ENCODE measurements at places on chromosomes 5 and 9. TPM values are rescaled to one million over a fixed set of nuclear protein-coding genes. Genes with fewer than 3 reads are reported as not detected.

GRCh38 chr5:31427013-31427723, 104.7 kb downstream of the DROSHA start:
- no peak for DNase-seq

Gene NOTCH1
- total RNA-seq: 39.2 TPM

- peak; percentile 95 for DNase-seq
Observed at GRCh38 chr5:135141303-135142268, 107.6 kb upstream of the PITX1 start.

DNA sequence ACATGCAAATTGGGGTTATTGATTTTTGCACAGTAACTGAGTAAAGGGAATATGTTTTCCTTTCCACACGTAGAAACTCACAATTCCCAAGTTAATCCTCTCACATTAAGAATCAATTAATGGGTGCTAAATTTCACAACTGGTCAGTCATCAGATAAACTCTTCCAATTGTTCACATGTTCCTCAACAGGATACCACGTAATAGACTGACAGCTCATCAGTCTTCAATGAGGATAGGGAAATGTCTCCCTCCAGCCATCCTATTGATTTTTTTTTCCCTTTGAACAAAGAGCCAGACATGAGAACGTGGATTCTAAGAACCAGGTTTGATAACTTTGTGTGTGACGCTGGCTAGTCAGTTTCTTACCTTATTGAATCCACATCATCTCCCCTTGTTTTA, 768 bp upstream of the CER1 start:
- DNase-seq: no peak

DNA sequence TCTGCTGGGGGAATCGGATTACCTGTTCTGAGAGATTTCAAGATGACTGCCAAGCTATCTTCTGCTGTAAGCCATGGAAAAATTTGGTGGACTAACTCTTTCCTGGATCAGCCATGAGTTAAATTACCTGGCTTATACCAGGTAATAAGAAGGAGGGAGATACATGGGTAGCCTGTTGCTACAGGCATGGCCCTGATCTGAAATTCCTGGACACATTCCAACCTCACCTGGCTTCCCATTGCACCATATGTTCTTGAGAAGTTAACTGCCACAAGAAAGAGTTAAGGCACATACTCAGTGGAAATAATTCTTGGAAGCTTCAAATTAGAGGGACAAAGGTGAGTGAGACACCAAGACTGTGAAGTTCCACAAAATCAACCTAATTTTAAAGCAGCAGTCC, 371.3 kb downstream of the ACTL7B start:
- DNase-seq: no peak

GRCh38 chr9:132671620-132672412, 1.6 kb downstream of the GTF3C4 start:
- no peak for DNase-seq

DNA sequence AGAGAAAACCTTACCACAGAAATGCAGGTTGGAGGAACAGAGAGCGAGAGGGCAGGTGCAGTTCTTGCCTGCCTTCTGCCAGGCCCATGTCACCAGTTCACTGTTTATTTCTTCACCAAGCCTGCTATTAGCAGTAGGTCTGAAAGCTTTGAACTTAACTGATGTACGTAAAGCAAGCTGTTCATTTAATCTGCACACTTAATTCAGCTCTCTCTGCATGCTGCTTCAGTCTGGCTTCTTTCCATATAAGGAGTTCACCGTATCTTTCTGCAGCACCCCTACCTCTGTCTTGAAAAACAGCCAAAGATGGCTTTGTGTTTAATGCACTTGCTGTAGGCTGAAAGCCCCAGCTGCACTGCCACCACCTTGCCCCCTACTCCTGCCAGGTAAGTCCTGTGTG, 205.1 kb downstream of the RAB3C start:
- no peak for DNase-seq

Gene OMD
- not detected for total RNA-seq

DNA sequence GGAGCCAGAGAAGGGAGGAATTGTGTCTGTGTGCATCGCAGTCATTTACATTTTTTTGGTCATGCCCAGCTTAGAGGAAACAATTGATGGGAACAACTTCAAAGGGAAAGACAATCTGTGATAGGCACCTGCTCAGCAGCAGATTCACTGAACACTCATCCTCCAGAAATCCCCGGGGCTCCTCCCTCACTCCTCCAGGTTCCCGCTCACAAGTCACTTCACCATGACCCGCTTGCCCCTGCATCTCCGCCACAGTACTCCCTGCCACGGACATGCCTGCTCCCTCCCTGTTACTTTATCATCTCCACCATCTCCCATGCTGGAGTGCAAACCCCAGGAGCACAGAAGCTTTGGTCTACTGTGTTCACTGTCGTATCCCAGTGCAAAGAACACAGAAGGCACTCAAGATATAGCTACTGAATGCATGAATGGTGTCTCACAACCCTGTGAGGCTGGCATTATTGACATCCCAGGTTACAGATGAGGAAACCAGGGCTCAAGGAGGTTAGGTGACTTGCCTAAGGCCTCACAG, 16.2 kb downstream of the LHX6 start:
- no peak for DNase-seq

Gene ADAMTSL1
- total RNA-seq: not detected

Gene SPATA31E1
- total RNA-seq: not detected

- DNase-seq: no peak
Observed at GRCh38 chr9:78698371-78698770, 401.4 kb downstream of the PSAT1 start.

Gene ZNF367
- total RNA-seq: 12.6 TPM

DNA sequence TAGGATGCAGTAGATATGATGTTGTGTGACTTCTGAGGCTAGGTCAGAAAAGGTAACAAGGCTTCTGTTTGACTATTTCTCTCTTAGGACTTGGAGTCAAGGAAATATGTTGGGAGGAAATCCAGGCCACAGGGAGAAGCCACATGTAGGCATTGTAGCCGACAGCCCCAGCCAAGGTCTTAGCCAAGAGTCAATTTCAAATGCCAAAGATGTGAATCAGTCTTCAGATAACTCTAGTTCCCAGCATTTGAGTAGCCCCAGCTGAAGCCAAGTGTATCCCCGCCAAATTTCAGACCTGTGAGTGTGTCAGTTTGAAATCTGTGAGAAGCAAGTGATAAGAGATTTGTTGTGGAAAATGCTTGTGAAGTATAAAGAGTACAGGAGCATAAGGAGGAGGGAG, 38.1 kb upstream of the ISL1 start:
- DNase-seq: no peak

GRCh38 chr5:168656633-168657032, 77.5 kb upstream of the PANK3 start:
- no peak for DNase-seq

- no peak for DNase-seq
Observed at GRCh38 chr5:129078247-129078646, 16.3 kb upstream of the ISOC1 start.

- DNase-seq: no peak
Observed at GRCh38 chr9:19379697-19380046, 364 bp downstream of the RPS6 start.

Gene HRH2
- total RNA-seq: not detected

Gene TLE1
- 80.9 TPM for total RNA-seq

DNA sequence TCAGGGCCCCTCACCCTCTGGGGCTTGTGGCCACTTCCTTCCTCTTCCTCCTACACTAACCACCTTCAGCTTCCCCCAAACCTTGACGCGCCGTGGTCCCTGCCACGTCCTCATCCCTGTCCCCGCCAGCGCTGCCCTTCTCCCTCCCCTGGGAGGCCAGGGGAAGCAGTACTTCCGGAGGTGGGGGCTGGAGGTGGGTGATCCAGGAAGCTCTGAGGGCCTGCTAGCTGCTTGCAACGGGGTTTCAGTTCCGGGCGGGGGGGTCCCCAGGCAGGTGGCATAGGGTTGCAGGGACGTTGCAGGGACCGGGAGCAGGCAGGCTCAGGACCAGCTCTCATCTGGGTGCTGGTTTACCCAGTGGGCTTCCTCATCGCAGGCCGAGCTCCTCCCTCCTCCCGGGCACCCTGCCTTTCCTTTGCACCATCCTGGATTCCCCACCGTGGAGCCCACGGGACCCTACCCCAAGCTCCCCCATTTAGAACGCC, 70.0 kb downstream of the RXRA start:
- DNase-seq: no peak

DNA sequence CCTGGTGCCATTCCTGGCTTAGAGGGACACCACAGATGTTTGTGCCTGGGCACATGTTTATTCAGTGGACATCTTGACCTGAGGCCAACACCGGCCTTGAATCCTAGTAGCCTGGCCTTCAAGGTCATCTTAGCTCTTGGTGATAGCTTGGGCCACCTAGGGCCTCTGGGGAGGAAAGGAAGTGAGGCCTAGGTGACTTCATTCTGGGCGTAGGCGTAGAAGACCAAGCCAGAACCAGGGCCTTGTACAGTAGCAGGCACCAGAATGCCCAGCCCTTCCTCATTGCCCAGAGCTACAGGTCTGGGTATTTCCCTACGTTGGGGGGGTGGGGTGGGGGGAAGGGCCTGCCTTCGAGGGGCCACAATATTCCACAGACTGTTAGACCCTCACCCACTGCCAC, 33.8 kb downstream of the WNK2 start:
- DNase-seq: peak; percentile 65

DNA sequence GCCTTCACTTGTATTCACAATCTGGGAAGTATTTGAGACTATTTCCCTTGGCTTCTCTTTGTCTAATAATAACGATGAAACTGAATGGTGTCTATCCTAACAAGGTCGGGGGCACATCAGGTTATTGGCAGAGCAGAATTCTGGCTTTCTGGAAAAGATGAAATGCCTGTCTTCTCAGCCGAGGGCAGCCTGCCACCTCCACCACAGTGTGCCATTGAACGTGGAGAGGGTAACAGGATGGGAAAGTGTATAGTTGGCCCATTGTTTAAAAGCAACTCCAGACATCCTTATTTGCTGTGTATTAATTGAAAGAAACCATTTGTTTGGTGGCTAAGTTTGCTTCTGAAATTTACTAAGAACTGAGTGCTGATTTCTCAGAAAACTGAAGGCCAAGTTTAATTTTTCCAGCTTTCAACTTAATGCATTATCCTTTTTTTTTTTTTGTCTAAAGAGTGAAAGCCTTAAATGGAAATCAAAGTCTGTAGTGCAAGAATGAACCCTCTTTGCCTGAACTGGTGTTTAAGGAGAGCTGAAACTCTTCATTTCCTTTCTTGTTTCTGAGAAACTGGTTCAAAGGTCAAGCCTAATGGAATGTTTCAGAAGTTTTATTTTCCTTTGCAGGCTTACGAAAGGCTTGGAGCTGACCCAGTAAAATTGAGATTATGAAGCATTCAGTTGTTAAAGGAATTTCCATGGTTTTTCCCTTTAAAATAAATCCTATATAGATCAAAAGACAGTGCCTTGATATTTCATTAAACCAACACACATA, 563.7 kb upstream of the DAP start:
- no peak for DNase-seq

DNA sequence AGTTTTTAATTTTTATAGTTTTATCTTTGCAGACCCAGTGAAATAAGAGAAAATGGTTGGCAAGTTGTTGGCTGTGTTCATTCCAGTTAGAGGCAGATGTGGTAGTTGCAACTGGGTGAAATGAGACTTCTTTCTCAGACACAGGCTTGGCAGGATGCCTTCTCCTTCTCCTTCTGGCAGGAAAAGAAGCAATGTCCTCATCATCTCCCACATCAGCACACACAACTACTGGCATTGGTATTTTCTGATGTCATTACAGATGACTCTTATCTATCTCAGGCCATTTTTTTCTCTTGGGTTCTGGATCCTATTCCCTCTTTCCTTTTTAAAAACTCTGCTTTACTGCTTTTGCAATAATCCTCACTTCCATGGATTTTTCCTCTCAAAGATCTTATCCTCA, 103.3 kb upstream of the EDIL3 start:
- DNase-seq: no peak

DNA sequence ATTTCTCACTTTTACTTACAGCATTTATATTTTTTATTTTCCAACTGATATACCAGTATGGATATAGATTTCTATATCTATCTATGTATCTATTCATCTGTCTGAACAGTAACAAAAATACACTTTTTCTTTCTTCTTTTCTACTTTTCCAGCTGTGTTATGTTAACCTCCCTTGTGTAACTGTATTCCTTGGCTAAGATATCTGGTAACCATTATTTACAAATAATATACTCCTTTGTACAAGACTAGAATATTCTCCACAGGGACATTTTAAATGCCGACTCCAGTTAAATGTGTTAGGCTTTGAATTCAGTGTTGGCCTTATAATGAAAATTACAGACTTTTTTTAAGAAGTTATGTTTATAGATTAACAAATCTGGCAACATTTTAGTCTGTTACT, 168.7 kb downstream of the XRCC4 start:
- DNase-seq: no peak

DNA sequence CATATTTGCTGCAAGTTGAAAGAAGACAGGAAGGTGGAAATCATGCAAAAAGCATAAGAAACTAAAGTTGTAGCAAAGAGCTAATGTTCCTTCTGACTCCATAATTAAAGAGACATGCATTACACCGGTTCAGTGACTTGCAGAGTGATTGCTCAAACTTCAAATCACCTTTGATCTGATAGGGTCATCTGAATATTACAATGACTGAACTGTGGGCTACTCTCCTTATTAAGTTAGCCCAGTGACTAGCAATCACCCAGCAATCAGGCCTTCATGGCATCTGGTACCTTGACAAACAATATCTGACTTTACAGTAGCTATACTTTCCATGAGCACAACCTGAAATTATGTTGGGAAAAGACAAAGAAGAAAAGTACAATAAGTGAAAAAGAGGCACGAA, 84.9 kb downstream of the NREP start:
- no peak for DNase-seq

GRCh38 chr5:122114501-122114900, 14.8 kb upstream of the ZNF474 start:
- DNase-seq: no peak

DNA sequence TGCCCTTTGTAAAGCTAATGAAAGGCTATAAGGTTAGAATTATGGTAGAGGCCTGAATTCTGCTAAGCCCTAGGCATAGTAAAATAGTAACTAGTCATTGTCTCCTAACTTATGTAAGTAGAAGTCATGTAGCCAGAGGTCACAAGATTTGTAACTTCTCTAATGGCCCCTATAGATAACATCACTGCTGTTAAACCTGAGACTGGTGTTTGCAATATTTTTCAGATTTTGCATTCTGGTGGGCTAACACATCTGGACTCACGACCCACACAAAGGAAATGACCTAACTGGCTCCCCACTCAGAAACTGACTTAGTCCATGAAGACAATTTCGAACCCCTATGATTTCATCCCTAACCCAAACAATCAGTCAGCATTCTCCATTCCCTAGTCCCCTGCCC, 37.2 kb upstream of the TTC39B start:
- no peak for DNase-seq

GRCh38 chr5:140175367-140176030, 511 bp downstream of the CYSTM1 start:
- DNase-seq: peak; percentile 59

DNA sequence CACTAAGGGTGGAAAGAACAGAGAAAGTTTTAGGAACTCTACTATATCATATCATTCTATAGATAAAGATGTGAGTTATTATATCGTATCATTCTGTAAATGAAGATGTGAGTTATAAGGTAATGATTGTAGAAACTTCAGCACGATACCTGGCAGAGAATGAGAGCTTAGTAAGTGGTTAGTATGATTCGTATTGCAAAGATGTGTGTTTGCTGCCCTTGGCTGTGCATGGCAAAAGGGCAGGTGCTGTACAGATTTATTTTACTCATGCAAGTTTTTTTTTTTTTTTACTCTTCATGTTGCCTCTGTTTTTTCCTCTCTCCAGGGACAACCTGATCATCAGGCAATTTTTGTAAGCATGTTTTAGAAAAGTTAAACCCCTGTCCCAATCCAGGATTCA, 83.3 kb downstream of the EGFLAM start:
- no peak for DNase-seq

Gene PALM2AKAP2
- 2.1 TPM for total RNA-seq

Data from PC-9 (cell line).